ENCODE measurements at places on chromosomes 7 and 10. TPM values are rescaled to one million over a fixed set of nuclear protein-coding genes. Genes with fewer than 3 reads are reported as not detected.

WDR86 gene
- total RNA-seq: 2.9 TPM

FOXP2 gene
- 49.3 TPM for total RNA-seq

- no peaks in the 10 kb centered on the region for H3K36me3 ChIP-seq
- no peaks in the 10 kb centered on the region for H3K4me1 ChIP-seq
Measured at GRCh38 chr10:132847416-132847777, 61.5 kb upstream of the NKX6-2 start.

DNA sequence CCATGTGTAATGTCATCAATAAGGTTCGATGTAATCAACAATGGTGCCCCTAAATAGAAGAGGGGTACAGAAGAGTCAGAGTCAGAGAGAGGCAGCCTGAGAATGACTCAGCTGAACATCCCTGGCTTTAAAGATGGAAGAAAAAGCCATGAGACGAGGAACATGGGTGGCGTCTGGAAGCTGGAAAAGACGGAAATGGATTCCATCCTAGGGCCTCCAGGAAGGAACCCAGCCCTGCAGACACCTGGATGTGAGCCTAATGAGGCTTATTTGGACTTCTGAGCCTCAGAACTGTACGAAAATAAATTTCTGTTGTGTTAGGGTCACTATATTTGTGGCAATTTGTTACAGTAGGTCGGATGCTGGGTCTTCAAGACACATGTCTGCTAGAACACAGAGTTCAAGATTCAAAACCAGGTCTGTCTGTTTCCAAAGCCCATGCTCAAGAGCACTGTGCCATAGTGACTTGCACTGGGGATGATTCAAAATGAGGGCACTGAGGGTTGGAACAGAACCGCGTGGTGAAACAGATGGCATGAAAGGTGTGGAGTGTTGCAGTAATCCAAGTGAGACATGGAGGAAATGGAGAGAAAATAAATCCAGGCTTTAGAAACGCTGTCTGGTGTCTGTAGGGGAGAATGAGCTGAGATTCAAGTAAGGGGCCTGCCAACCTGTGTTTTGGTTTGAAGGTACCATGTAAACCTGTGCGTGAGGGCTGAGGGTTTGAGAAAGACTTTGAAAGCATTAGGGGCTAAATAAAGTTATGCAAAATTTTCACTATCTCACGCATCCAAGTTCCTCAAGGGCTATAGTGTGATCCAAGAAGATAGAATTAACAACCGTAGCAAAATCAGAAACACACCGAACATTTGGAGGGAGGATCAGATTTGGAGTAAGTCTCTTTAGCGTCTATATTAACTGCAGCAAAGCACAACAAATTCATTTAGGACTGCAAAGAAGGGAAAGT lies 849.1 kb upstream of the AUTS2 start:
- no peaks in the 10 kb centered on the region for H3K36me3 ChIP-seq
- no peaks in the 10 kb centered on the region for H3K4me1 ChIP-seq
- H3K4me3 ChIP-seq: no peak overlapping the region
- DNase-seq: no peak
- no peaks in the 10 kb centered on the region for H3K27me3 ChIP-seq
- H3K27ac ChIP-seq: no peak overlapping the region

GRCh38 chr10:48564466-48565160 lies 40.3 kb downstream of the ARHGAP22 start:
- no peaks in the 10 kb centered on the region for H3K36me3 ChIP-seq
- H3K4me1 ChIP-seq: no peaks in the 10 kb centered on the region
- DNase-seq: no peak
- H3K4me3 ChIP-seq: no peak overlapping the region
- H3K27ac ChIP-seq: no peak overlapping the region

DNA sequence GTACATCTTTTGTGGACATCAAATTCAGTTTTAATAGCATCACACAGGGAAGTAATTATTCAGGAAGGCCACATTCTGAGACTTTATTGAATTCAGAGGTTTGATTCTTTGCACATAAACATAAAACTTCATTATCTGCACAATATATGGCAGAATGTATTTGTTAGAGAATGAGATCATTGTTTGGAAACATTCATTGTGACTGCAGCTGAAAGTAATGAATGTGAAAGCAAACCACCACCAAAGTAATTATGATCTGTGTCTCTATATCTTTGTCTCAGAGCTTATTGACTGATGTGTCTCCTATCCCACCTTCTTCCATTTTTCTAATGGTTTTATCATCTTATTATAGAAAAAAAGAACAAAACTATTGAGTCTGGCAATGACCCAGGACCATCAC lies 340.9 kb upstream of the PCDH15 start:
- no peaks in the 10 kb centered on the region for H3K4me1 ChIP-seq
- no peak overlapping the region for H3K27ac ChIP-seq
- no peak overlapping the region for H3K4me3 ChIP-seq

DNA sequence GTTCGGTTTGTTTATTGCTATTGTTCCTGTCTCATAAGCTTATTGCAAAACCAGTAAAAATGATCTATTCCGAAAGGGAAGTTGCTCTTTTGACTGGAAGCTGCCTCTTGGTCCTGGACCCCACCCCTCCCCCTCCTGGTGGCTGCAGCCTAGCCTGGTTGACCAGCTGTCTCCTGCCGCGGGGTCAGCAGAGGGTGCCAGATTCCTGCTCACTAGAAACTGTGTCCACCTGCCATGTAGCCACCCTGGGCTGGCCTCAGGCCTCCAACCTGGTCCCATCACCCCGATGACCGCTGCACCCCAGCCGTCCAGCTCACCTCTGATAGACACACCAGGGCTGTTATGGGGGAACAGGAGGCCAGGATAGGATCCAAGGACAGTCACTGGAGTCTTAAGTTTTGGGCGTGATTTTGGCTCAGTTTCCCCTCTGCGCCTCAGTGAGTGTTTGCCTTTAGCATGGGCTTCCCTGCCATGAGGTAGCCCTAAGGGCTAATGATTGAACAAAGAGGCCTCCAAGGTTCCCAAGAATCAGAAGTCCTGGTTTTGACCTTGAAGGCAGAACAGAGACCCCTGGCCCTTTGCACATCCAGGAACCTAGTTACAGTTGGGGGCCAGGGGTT lies 32.9 kb upstream of the SLF2 start:
- no peaks in the 10 kb centered on the region for H3K36me3 ChIP-seq
- no peak overlapping the region for H3K4me3 ChIP-seq
- no peaks in the 10 kb centered on the region for H3K27me3 ChIP-seq
- DNase-seq: no peak
- no peak overlapping the region for H3K27ac ChIP-seq

DNA sequence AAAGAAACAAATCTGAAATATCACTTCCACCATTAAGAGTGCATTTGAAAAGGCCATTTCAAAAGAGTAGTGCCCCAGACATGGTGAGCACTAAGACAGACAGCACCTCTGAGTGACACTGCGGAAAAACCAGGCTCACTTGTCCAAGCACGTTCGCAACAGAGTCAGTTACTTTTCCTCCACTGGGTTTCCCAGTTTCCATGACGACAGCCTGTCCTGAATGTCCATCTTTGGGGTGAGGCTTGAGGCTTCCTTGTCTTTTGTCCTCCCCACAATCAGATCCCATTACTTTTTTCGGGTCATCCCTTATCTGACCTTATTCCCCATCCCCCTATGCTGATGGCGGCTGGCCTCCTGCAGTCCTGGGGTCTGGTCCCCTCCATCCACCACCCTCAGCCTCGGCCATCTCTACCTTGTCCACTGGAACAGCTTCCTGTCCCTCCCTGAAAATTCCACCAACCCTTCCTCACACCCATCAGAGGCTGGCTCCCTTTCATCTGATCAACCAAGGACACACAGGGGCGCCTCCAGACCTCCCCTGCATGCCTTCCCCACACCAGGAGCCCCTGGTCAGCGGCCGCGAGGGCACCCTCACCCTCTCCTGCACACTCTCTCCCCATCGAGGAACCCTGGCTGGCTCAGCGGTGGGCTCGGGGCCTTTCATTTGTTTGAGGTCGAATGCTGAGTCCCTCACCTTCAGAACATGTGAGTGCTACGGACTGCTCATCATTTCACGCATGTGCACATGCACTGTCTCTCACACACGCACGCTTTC lies 363.6 kb downstream of the DNAJB6 start:
- no peaks in the 10 kb centered on the region for H3K4me1 ChIP-seq
- H3K27ac ChIP-seq: no peak overlapping the region
- no peak overlapping the region for H3K4me3 ChIP-seq
- H3K36me3 ChIP-seq: no peaks in the 10 kb centered on the region
- peaks cover 4% of the 10 kb centered on the region for H3K27me3 ChIP-seq

AMPH gene
- total RNA-seq: 2.1 TPM

DNA sequence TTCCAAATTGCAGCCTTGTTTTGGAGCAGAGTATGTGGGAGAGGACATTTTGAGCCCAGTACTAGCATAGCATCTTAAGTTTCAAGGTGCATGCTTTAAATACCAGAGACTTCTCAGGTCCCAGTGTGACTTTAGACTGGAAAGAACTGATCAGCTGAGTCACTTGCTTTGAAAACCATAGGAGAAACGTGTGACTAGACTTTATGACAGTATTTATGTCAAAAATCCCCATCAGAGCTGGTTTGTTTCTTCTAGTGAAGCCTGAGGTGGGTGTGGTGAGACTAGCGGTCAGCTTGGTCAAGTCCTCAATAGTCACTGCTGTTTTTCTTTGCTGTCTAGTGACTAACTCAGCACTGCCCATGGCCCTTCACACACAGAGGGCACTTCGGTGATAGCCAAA lies 724.2 kb downstream of the GATA3 start:
- no peaks in the 10 kb centered on the region for H3K27me3 ChIP-seq
- H3K27ac ChIP-seq: no peak overlapping the region
- no peaks in the 10 kb centered on the region for H3K4me1 ChIP-seq
- H3K4me3 ChIP-seq: no peak overlapping the region

- H3K4me3 ChIP-seq: no peak overlapping the region
- H3K27me3 ChIP-seq: no peaks in the 10 kb centered on the region
- peak; percentile 57 for DNase-seq
- H3K36me3 ChIP-seq: no peaks in the 10 kb centered on the region
- peaks cover 6% of the 10 kb centered on the region for H3K4me1 ChIP-seq
Measured at GRCh38 chr7:101466871-101467270, 104.2 kb downstream of the COL26A1 start.

DNA sequence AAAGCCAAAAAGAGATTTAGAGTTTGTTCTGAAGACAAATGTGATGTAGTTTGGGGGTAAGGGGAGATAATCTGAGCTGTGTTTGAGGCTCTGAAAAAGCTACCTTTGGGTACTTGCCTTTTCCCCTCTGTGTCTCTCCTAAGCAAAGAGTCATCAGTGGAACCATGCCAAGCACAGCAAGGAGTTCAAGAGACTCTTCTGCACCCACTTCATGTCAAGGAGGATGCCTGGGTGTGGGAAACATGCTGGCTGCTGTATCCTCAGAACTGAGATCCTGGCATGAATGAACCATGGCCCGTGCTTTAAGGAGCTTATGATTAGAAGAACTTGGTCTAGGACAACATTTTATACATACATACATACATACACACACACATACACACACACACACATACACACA lies 142.9 kb downstream of the NOC3L start:
- no peak for DNase-seq
- H3K4me3 ChIP-seq: no peak overlapping the region
- H3K36me3 ChIP-seq: no peaks in the 10 kb centered on the region
- no peak overlapping the region for H3K27ac ChIP-seq

GRCh38 chr7:141974831-141975230 lies 1.3 kb upstream of the TAS2R38 start:
- DNase-seq: peak; percentile 22
- no peak overlapping the region for H3K4me3 ChIP-seq
- no peaks in the 10 kb centered on the region for H3K36me3 ChIP-seq
- H3K27ac ChIP-seq: no peak overlapping the region

DNA sequence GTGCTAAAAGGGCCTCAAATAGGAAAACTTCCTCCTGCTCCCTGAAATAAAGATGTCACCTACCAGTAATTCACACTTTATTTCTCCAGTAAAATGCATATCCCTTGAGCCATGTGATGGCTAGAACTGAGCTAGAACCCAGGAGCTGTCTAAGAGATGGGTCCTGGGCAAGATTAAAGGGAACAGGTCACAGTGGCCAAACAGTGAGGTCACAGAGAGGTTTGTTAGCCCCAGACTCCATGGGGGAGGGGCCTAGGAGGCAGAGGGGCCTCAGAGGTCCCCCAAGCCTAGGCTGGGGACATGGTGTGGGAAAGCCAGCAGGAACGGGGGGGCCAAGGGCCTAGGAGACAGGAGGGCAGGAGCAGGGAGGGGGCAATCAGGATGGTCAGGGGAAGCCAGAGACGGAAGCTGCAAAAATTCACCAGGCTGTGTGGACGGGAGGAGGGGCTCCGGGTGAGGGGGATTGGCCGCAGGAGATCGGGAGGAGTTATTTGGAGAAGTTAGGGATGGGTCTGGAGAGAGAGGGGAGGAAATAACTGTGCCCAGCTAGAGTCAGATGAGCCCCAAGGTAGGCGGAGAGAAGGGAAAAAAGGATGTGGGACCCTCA lies 3.3 kb downstream of the FBXO24 start:
- DNase-seq: peak; percentile 62
- H3K4me3 ChIP-seq: no peak overlapping the region
- no peaks in the 10 kb centered on the region for H3K36me3 ChIP-seq

- H3K27ac ChIP-seq: no peak overlapping the region
- H3K27me3 ChIP-seq: no peaks in the 10 kb centered on the region
- no peaks in the 10 kb centered on the region for H3K4me1 ChIP-seq
- H3K36me3 ChIP-seq: no peaks in the 10 kb centered on the region
- no peak for DNase-seq
Measured at GRCh38 chr7:92436612-92437445, 10.5 kb upstream of the GATAD1 start.

SPDYE9 gene
- total RNA-seq: not detected

DNTT gene
- total RNA-seq: not detected

GRCh38 chr10:20966426-20966825 lies 69.3 kb upstream of the NEBL start:
- no peak for DNase-seq
- H3K36me3 ChIP-seq: no peaks in the 10 kb centered on the region
- no peak overlapping the region for H3K4me3 ChIP-seq
- H3K27me3 ChIP-seq: no peaks in the 10 kb centered on the region

All from lung (tissue), 17 donors.